ENCODE measurements at places on chromosomes 3 and 15.

DNA sequence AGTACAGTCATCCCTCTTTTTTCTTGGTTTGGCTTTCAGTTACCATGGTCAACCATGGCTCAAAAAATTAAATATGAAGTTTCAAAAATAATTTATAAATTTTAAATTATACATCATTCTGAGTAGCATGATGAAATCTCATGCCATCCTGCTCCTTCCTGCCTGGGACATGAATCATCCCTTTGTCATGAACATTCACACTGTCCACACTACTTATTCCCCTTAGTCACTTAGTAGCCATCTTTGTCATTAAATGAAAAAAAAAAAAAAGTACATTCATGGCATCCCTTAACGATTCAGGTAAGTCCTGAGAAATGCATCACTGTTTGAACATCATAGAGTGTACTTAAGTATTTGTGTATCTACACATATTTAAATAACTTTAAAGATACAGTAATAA lies 1046.3 kb downstream of the ROBO2 start:
- no peak for DNase-seq

DNA sequence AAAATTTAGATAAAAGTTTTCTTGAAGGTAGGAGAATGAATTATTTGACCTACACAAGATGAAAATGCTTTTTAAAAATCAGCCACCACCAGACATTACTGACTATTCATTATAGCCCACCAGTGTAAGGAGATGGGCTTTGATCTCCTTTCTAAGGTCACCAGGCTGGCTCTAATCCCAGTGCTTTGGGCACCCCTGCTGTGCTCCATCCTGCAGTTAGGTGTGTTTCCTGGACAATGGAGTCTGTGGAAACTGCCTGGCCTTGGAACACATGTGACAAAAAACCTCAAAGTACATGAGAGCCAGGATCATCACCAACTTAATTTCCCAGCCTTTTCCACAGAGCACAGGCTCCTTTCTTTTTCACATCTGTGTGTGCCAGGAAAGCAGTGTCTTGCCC lies 260.9 kb downstream of the CHST2 start:
- DNase-seq, result no peak

DNA sequence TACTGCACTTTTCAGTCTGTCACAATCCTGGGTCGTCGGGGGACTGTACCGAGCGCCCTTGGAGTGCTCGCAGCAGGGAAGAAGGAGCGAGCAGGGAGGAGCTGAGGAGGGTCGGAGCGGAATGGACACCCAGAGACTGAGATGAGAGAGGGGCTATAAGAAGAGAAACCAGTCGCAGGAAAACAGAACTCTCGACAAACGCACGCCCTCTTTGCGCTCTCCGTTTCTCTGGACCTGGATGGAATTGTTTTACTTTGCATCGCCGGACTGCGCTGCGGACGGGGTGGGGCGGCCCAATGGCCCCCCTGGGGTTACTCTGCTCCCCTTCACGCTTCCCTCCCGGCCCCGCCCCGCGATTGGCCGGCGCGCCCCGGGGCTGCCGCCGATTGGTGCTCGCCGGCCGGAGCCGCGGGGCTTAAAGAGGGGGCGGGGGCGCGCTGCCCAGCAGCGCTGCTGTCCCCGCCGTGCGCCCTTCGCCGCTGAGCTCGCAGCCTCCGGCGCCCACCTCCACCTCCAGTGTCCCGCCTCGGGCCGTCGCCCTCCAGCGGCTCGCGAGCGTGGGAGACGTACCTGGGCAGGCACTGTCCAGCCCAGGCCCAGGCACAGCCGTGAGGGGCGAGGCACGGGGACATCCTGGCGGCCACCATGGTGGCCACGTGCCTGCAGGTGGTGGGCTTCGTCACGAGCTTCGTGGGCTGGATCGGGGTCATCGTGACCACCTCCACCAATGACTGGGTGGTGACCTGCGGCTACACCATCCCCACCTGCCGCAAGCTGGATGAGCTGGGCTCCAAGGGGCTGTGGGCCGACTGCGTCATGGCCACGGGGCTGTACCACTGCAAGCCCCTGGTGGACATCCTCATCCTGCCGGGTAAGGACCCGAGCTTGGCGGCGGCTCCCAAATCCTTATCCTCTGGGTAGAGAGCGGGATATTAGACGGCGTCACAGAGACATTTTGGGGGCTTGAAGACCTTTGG lies at the start of gene CLDN11:
TSS of gene CLDN11 (plus strand) at position 447 of the 977 bp plus-strand sequence. CDS start at position 646, 199 bp downstream.
- DNase-seq, result no peak

GRCh38 chr3:128557531-128558280 lies 64.7 kb upstream of the GATA2 start:
- DNase-seq, result no peak
